ENCODE measurements at places on chromosomes 7 and 10. TPM values are rescaled to one million over a fixed set of nuclear protein-coding genes. Genes with fewer than 3 reads are reported as not detected.

DNA sequence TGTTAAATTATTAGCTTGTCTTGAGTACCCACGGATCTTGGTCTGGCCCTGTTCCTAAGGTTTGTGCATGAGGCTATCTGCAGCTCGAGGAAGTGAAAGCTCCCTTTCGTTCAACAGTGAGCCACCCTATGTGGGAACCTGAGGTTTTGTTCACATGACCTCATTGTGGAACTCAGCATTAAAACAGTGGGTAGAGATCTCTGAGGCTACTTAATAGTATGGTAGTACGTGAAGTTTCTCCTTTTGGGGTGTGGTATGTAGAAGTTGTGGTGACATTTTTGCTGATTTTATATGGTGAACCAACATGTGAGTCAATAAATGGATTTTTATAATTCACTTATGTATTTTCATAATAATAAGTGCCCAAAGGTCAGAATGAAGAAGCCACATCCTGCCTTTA is 252.7 kb upstream of the FERD3L start:
- no peak overlapping the region for H3K4me3 ChIP-seq
- H3K4me1 ChIP-seq = no peaks in the 10 kb centered on the region
- DNase-seq = no peak

DNA sequence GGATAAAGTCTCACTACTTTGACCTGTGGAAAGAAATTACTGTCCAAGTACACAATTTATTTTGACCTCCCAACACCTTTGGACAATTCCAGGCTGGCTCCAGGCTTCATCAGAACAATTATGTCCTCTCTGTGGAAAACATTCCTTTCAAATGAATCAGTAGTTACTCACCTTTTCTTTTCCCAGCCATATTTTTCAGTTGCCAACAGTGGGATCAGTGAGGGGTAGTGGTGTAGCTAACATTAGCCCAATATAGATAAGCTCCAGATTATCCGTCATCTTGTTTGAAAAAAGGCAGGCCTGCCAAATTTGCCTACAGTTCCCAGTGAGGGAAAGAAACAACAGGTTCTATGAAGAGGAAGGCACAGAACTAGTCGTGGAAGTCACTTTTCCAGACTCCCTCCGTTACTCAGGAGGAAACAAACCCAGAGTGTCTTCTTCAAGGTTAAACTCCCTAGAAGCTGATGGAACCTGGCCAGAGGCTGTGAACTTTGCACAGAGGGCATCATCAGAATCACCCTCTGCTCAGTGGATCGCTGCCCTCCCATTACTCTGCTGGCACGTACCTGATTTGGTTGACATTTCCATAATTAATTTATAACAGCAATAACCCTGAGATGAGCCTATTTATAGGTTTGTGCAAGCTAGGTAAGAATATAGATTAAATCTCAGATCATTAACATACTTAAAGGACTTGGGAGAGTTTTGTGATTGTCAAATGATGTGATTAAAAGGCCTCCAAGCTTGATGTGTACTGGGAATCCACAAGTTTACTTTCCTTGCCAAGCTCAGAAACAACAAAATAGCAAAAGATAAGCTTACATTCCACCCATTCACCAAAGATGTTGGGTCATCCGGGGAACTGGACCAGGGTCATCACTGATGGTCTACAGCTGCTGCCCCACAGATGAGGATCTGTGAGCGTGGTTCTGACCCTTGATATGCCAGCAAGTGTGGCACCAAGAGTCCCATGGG is 654.6 kb upstream of the GALNT17 start:
- H3K4me1 ChIP-seq = peaks cover 15% of the 10 kb centered on the region
- no peak for DNase-seq
- H3K4me3 ChIP-seq = no peak overlapping the region

Gene GIMAP4
- 44.1 TPM for total RNA-seq

GRCh38 chr10:61965703-61966395 is 64.3 kb downstream of the ARID5B start:
- DNase-seq = no peak
- H3K27ac ChIP-seq = no peak overlapping the region
- H3K27me3 ChIP-seq = no peaks in the 10 kb centered on the region
- H3K4me1 ChIP-seq = peaks cover 12% of the 10 kb centered on the region
- H3K4me3 ChIP-seq = no peak overlapping the region

DNA sequence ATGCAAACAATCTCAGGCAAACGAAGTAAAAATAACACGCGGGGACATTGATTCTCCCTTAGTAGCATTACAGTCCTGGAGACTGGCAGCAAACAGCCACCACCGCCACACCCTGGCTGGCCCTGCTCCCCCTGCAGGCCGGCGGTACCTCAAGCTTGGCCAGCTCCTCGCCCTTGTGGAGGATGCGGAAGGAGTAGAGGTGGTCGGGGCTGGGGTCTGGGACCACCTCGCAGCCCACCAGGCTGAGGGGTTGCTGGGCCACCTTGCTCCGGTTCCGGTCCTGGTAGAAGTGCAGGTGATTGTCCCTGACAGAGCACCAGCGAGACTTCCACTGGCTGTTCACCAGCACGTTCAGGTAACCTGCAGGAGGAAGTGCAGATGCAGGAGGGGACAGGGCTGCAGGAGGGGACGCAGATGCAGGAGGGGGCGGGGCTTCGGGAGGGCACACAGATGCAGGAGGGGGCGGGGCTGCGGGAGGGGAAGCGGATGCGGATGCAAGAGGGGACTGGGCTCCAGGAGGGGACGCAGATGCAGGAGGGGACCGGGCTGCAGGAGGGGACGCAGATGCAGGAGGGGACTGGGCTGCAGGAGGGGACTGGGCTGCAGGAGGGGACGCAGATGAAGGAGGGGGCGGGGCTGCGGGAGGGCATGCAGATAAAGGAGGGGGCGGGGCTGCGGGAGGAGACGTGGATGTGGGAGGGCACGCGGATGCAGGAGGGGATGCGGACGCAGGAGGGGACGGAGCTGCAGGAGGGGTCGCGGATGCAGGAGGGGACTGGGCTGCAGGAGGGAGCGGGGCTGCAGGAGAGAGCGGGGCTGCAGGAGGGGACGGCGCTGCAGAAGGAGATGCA is 65.7 kb downstream of the VWA2 start:
- peaks cover 17% of the 10 kb centered on the region for H3K4me1 ChIP-seq
- DNase-seq = no peak
- no peak overlapping the region for H3K4me3 ChIP-seq
- no peaks in the 10 kb centered on the region for H3K27me3 ChIP-seq

Gene PLAC9
- 166 TPM for total RNA-seq

DNA sequence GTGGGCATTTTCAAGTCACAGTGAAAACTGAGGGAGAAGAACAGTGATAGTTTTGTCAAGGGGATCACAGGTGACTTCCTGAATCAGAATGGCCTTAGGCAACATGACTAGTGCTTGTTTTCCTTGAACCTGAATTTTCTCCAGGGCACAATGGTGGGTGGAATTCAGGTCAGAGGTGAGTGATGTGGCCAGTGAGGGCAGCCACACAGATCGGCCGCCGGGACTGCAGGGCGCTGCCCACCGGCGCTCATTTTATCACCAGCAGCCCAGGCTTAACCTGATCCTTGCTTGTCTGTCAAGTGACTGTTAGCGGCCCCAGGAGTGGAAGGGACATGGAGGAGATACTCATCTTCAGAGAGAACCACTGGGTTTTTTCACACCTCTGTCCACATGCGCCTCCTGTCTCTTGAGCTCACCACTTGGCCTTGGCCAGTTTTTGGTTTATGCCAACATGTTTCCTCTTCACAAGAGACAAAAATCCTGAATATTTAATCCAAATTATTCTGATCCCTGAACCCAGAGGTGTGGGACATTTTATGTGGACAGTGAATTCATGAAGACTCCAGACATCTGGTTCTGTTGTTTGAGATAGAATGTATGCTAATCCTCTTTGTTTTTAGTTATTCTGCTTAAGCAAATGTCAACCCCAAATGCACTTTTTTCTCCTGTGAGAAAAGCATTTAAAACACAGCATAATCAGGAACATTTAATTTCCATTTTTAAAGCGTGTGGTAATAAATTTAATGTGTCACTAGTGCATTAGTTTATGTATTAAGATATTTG is 108.7 kb downstream of the DOCK1 start:
- no peaks in the 10 kb centered on the region for H3K36me3 ChIP-seq
- no peak overlapping the region for H3K4me3 ChIP-seq
- H3K27ac ChIP-seq = peak overlapping the region; percentile 24

DNA sequence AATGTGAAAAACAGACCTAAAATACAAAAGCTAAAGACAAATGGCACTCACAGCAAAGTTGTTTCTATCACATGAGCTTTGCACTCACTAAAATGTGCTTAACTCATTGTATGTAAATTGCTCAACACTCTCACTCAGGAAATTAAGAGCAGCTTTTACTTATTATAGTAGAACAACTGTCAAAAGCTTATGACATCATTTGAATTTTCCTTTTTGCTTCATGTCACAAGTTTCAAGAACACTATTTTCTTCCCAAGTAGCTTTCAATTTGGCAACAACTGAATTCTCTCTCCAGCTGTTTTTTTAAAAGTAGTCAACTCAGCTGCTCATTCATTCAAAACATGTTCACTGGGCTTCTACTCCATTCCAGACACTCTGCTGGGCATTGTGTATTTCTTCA is 46.9 kb downstream of the ATE1 start:
- H3K4me1 ChIP-seq = no peaks in the 10 kb centered on the region
- H3K27ac ChIP-seq = no peak overlapping the region
- no peaks in the 10 kb centered on the region for H3K36me3 ChIP-seq
- no peaks in the 10 kb centered on the region for H3K27me3 ChIP-seq
- no peak for DNase-seq

- H3K27ac ChIP-seq = no peak overlapping the region
- no peak for DNase-seq
- H3K4me3 ChIP-seq = no peak overlapping the region
Measured at GRCh38 chr7:139538881-139539635, 15.6 kb downstream of the CLEC2L start.

DNA sequence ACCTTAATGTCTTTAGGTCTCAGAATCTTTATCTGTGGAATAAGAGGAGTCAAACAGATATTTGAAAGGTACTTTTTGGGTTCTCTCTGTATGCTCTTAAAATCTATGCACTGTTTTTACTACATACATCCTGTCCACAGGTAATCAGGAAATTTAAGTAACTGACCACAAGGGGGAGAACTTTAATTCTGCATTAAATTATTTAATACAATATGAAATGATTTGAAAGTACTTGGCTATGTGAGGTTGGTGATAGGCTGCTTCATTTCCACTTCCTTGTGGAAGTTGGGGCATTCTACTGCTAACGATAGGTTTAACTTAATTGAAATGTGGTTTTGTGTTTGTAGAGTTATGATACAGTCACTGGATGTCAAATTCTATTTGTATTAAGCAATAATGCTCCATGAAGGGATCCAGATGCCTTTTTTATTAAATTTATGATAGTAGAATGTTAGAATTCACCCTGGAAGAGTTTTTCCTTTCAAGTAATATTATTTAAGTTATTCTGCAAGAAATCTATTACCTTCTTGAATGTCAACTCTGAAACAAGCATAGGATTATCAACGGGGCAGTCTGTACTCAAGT is 6.0 kb downstream of the TEX47 start:
- H3K4me3 ChIP-seq = no peak overlapping the region
- DNase-seq = no peak
- no peaks in the 10 kb centered on the region for H3K27me3 ChIP-seq
- H3K27ac ChIP-seq = no peak overlapping the region
- no peaks in the 10 kb centered on the region for H3K36me3 ChIP-seq
- no peaks in the 10 kb centered on the region for H3K4me1 ChIP-seq

DNA sequence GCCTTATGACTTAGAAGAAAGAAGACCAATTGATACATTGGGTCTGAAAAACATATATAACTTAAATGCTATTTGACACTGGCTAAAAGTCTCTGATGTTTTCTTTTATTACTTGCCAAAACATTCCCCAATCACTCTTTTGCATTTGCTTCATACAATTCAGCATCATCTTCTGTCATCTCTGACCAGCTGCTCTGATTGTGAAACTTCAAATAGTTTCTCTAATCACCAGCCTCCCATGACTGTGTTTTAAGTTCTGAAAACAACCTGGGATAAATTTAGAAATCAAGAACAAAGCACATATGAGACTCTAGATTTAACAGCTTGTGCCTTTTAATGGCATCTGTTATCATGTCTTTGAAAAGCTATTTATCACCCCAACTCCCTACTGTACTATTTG is 208.4 kb upstream of the KCND2 start:
- H3K27me3 ChIP-seq = no peaks in the 10 kb centered on the region
- H3K4me1 ChIP-seq = no peaks in the 10 kb centered on the region
- peak overlapping the region; percentile 67 for H3K27ac ChIP-seq
- H3K36me3 ChIP-seq = no peaks in the 10 kb centered on the region
- no peak overlapping the region for H3K4me3 ChIP-seq

GRCh38 chr10:451021-451471 is 238.4 kb downstream of the DIP2C start:
- no peaks in the 10 kb centered on the region for H3K36me3 ChIP-seq
- peak overlapping the region; percentile 29 for H3K27ac ChIP-seq
- peaks cover 57% of the 10 kb centered on the region for H3K4me1 ChIP-seq
- no peaks in the 10 kb centered on the region for H3K27me3 ChIP-seq

Gene PCDH15
- not detected for total RNA-seq

- peak; percentile 35 for DNase-seq
- peak overlapping the region; percentile 60 for H3K27ac ChIP-seq
- H3K36me3 ChIP-seq = no peaks in the 10 kb centered on the region
- H3K27me3 ChIP-seq = no peaks in the 10 kb centered on the region
Measured at GRCh38 chr7:112080441-112080840, 125.8 kb downstream of the DOCK4 start.

DNA sequence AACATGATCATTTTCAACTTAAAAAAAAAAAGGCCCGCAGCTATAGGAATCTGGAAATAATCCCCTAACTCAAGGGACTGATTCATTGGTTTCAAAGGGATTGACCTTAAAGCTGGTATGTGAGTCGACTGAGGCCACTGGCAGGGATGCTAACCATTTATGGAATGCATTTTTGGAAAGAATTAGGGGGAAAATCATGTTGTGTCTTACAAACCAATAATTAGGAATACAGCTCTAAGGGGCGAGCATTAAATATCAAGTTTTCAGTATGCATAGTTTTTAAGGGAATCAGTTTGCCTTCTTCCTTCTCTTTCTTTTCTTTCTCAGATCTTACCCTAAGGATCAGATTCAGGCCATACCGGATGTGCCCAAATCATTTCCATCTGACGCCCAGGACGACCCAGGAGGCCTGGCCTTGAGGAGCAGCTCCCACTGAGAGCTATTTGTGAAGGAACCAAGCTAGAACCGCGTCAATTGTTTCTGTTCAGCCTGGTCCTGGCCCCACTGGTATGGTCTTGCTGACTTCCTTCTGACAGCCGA is 48.7 kb downstream of the BPGM start:
- H3K27me3 ChIP-seq = no peaks in the 10 kb centered on the region
- peaks cover 84% of the 10 kb centered on the region for H3K4me1 ChIP-seq
- H3K36me3 ChIP-seq = no peaks in the 10 kb centered on the region

Gene OR6B1
- not detected for total RNA-seq

All from tibial nerve (tissue), 4 donors.